ENCODE measurements at places on chromosomes 1 and 21.

- DNase-seq = no peak
These were observed 190.2 kb downstream of the CAMTA1 start for GRCh38 chr1:6975331-6976043.

GRCh38 chr1:162179121-162179520, 109.6 kb downstream of the NOS1AP start:
- no peak for DNase-seq

GRCh38 chr1:113140588-113141446, 67.8 kb downstream of the LRIG2 start:
- DNase-seq = peak; percentile 26

DNA sequence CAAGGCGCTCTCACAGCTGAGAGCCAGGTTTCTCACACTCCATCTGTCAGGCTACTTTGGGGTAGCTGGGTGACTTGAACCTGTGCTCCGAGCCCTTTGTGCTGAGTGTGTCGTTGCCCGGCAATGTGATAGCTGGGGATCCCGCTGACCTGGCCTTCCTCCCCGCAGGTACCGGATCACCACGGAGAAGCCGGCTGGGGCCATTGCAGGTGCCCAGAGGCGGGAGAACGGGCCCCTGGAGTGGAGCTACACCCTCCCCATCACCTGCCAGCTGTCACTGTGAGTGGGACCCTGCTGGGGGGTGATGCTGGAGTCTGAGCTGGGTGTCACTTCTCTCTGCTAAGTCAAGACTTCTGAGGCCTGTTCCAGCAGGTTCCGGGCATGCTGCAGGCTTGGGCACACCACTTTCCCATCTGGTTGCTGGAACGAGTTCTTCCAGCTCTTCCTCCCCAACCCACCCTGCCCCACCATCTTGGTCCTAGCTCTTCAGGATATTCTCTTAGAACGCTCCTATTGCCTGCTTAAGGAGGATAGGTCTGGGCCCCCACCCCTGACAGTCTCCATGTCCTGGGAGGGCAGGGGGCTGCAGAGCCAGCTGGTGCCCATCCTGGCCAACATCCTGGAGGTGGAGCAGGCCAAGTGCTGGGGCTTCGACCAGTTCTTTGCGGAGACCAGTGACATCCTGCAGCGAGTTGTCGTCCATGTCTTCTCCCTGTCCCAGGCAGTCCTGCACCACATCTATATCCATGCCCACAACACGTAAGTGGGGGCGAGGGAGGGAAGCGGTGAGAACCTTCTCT, 7.5 kb downstream of the IKBKE start:
- no peak for DNase-seq

GRCh38 chr1:217525773-217526490, 105.0 kb downstream of the GPATCH2 start:
- no peak for DNase-seq

DNA sequence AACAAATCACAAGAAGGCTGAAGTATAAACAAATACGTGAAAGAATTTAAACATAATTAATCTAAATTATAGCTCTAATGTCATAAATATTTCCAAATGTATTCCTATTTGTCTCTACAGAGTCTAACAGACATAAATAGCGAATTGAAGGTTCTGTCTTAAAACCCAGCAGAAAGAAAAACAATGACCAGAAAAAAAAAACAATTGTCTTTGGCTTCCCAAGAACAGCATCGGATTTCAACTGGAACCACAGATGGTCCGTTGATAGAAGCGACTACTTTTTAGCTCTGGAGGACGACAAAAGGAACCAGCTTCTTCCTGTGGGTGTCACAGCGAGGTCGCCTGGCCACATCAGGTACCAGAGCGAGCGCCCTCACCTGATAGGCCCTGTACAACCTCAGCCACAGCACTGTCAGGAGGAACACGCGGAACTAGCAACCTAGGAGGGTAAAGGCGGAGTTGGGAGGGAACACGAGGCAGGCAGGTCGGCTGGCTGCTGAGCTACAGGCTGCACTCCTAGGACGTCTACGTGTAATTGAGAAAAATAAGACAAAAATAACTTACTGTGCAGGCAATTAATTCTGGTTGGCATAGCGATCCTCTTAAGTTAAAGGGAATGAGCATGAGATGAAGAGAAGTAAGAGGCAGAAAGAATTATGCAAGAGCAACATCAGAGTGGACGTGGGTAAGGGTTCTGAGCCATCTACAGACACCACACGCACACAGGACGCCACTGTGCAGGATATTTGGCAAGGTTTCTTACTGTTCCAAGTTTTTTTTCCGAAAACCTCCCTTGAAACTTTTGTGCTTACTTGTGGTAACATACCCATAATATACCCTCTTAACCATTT, 16.7 kb upstream of the PRDM15 start:
- DNase-seq = no peak

GRCh38 chr1:175969231-175969630, 225.8 kb upstream of the TNR start:
- no peak for DNase-seq

GRCh38 chr1:47031059-47031458, 7.6 kb downstream of the CYP4X1 start:
- DNase-seq = no peak
